ENCODE measurements at places on chromosomes 6 and 20. TPM values are rescaled to one million over a fixed set of nuclear protein-coding genes. Genes with fewer than 3 reads are reported as not detected.
A peak's percentile ranks its signal among the peaks of the same experiment; 100 is the strongest.

DNA sequence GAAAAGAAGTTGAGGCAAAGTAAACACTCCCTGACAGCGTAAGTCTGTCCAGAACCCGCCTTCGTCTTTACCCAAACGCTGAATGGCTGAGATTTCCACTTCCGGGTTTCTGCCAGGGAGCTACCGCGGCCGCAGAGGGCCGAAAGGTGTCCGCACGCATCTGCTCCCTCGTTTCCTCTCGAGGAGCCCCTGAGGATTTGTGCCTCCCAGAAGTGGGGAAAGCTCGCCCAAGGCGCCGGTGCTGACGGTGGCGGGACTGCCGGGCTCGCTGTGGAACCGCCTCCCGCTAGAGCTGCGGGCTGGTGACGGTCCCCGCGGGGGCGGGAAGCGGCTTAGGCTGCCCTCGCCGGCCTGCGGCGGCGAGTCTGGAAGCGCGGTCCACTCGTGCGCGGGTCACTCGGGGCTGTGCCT, 1760.2 kb upstream of the DEFB115 start:
- no peak for DNase-seq

- no peak for DNase-seq
These were observed 9.0 kb upstream of the DDX27 start for GRCh38 chr20:49210101-49210756.

GRCh38 chr6:111192911-111193555, 105.7 kb downstream of the SLC16A10 start:
- DNase-seq = no peak

DNA sequence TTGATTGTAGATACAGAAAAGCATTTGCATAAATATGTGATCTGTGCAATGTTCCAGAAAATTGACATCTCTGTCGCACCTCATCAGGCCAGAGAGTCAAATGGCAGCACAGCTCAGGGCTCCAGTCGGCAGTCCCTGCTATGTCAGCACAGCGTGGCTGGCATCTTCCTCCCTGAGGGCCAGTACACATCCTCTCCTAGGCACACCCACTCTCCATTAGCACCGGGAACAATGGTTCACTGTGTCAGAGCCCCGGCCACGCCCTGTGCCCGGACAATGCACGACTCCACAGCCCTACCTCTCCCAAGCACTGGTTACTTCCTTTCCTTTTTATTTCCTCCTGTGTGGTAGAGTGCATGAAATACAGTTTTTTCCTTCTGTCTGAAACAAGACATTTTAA, 114.9 kb downstream of the FOXC1 start:
- DNase-seq = peak; percentile 80

GRCh38 chr6:53984581-53984980, 126.7 kb upstream of the MLIP start:
- no peak for DNase-seq

DNA sequence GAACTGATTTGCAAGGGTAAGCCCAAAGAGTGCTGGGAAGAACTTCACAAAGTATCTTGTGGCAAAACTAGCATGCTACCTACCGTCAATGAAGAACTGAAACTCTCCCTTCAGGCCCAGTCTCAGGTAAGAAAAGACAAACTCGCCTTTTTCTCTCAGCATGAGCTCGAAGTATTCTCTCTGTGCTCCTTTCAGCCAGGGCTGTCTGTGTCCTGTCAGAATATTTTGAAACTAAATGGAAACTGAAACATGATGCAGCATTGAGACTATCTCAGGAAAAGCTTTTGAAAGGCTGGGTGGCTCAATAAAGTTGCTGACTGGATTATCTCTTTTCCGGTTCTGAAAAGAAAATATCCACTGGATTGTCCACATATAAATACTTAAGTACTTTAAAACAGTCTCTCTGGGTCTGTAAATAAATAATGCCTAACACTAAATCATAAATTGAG, 696 bp downstream of the CALHM5 start:
- no peak for DNase-seq

DNA sequence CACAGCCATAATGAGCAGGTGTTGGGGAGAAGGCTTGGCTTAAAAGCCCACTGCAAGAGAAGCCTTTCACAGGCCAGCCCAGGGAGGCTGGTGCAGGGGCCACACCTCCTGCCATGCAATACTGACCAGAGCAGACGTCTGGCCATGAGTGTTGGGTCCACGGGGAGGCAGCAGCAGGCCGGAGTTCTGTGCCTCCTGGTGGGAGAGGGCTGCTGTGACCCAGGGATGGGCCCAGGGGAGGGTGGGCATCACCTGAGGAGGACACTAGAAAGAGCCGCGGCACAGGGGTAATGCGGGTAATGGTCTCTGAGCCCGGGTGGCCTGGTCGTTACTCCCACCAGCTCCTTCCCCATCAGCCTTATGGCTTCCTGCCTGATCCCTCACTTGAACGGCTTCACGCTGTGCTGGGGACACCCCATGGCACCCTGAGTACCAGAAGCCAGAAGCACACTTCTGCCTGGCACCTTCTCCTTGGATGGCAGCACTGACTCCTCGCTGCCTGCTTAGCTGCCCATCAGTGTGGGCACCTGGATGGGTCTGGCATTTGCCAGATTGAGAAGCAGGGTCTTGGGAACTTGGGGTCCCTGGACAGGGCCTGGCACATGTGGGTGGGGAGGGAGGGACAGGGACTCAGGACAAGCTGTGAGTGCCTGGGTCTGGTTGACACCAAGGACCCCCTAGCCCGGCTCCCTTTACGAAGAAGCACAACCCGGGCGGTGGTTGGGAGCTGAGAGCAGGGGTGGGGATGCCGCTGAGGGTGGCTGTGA, 108.8 kb downstream of the ASXL1 start:
- no peak for DNase-seq

- DNase-seq = no peak
These were observed 3.9 kb upstream of the TRDN start for GRCh38 chr6:123640567-123641187.

GRCh38 chr6:9984607-9985006, 430.3 kb downstream of the TFAP2A start:
- no peak for DNase-seq

- DNase-seq = no peak
These were observed 15.0 kb downstream of the MTG2 start for GRCh38 chr20:62197801-62198200.

- DNase-seq = no peak
These were observed 466.1 kb downstream of the BTBD3 start for GRCh38 chr20:12383821-12384220.

GRCh38 chr20:12409501-12409900, 491.8 kb downstream of the BTBD3 start:
- no peak for DNase-seq

DNA sequence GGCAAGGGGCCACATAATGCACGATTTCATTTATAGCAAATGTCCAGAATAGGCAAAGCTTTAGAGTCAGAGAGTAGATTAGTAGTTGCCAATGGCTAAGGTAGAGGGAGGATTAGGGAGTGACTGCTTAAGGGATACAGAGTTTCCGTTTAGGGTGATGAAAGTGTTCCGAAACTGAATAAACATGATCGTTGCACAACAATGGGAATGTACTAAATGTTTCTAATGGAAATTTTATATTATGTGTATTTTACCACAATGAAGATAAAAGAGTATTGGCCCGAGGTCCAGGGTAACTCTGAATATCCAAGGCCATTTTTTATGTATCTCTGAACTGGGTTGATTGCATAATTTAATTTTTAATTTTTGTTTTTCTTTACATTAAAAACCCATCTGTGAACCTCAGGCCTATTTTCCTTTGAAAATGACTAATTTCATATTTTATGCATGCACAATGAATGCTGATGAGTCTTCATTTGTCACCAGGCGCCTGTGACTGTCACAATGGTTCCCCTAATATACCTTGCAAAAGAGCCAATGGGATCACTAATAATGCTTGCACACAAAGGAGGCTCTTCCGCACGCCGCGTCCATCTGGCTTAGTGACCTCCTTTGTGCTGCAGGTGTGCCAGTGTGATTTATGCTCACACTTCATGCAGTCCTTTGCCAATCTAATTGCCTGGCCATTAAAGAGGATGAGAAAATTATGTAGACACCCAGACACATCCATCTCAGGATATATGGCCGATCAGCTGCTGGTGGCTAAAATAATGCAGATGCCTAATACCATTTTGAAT, 612.5 kb downstream of the CDH26 start:
- DNase-seq = no peak

DNA sequence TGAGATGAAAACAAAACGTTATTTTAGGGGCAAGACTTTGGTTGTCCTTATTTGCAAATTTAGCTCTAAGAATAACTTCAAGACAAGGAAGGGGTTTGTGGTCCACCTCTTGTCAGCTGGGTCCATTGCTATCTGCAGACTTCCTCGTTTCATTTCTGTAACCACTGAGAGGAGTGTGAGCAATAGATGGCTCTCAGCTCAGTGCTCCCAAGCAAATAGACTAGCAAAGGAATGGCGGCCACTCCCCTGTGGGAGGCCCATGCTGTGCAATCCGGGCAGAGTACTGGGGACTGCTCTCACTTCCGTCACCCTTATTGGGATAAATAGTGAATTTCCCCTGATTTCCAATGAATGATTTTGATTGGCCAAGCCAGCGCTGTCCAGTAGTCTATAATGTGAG, 176.6 kb downstream of the ZDHHC14 start:
- DNase-seq = no peak

DNA sequence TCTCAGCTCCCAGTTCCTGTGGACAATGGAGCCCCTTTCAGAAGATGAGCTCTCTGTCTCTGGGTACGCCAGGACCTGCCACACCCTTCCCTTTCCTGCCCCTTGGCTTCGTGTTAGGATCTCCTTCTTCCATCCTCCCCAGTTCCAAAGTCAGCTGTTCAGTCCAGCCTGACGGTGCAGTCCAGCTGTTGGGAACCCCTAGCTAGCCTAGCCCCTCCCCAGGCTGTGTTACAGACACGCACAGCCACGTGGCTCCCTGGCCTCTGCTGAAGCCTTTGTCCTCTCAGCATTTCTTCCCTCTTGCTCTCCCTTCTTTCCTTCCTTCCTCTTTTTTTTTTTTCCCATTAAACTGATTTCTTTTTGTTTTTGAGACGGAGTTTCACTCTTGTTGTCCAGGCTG, 12.4 kb upstream of the TFAP2C start:
- DNase-seq = no peak

DNA sequence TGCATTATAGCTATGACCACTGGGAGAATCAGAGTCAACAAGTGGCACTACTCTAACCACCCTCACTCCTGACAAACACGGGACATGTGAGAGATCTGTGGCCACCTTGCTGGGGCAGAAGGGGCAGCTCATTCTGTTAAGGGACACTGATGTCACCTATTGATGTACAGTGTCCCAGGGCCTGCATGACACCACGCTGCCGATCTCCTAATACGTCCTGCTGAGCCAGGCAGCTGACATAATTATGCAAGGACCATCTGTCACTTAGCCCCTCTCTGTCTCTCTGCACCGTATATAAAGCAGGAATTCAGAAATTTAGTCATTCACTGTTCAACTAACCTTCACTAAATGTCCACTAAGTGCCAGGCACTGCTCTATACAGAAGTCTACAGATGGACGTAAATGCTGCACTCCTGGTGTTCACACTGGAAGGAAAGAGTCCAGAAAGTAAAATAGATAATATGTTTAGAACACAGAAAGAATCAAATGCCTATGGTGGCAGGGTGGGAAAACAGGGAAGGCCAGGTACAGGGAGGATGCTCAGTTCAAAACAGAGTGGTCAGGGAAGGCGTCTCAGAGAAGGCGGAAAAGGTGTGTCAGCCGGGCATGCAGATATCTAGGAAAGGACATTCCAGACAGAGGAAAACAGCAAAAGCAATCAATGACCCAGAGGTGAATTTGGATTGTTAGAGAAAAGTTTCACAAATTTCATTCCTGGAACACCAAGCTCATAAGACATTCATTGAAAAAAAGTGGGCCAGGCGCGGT, 173.8 kb downstream of the ZNF217 start:
- DNase-seq = no peak

- no peak for DNase-seq
These were observed 60.8 kb downstream of the MDN1 start for GRCh38 chr6:89758830-89759229.

- peak; percentile 60 for DNase-seq
These were observed 19.8 kb upstream of the MAP1LC3A start for GRCh38 chr20:34538671-34539123.

DNA sequence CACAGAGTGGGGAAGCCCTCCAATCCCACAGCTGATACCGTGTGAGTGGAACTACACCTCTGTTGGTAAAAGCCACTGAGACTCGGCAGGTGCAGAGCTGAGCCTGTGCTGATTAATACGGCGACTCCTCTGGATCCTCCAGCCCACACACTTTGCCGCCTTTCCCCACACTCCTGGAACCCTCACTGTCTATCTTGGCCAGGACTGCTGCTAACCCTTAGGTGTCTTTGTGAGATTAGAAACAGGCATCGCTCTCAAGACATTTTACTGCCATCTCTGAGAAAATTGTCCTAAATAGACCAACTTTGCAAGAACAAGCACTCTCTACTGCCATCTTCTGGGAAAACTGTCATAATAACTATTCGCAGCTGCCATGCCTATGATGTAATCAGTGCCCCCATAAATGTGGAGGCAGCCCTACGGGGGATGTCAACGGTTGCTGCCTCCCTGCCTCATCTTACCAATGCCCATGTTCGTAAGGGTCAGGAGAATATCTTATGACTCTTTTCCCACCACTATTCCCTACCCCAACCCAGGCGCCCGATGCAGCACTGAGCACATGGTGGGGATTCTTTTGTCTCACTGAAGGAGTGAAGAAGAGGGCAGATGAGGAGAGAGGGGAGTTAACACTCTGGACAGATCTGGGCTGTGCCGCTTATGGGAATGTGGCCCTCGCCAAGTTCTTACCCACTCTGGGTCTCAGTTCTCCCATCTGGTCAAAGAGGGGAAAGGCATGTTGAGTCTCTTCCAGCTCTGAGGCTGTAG, 26.1 kb upstream of the KCNB1 start:
- DNase-seq = no peak

DNA sequence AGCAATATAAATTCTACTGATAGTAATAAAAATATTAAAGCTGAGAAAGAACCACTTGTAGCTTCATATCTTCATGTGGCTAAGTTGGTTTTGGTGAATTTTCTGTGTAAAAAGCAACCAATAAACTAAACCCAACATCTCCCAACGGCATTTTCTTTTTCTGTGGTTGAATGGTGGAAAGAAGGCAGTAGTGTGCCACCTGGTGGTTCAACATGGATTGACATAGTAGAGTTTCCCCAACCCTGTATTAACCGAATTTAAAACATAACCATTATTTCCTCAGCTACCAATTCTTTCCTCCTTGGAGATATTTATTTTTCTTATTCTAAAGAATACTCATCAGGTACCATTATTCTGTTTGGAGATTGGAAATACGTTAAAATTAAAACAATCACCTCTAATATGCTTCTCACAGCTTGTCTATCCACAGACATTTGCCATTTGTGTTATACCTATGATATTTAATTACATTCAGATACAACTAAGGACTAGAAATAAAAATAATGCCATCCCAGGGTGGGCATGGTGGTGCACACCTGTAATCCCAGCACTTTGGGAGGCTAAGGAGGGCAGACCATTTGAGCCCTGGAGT, 117.1 kb upstream of the EEF1E1 start:
- DNase-seq = peak; percentile 42

- no peak for DNase-seq
These were observed 128.6 kb upstream of the MMS22L start for GRCh38 chr6:97411610-97412009.

- DNase-seq = no peak
These were observed 98.8 kb upstream of the NXT1 start for GRCh38 chr20:23251779-23252178.

Gene CAGE1
- not detected for polyA plus RNA-seq

Gene BPIFB3
- polyA plus RNA-seq = not detected

Gene ADGRB3
- 0.61 TPM for polyA plus RNA-seq

Gene PLEKHG1
- 2.6 TPM for polyA plus RNA-seq

Gene ELOVL2
- not detected for polyA plus RNA-seq

Gene C6orf15
- polyA plus RNA-seq = not detected

Gene CPXM1
- 0.92 TPM for polyA plus RNA-seq

Gene MATN4
- not detected for polyA plus RNA-seq

Gene TRIM10
- not detected for polyA plus RNA-seq

Gene CD109
- polyA plus RNA-seq = 0.19 TPM
